ENCODE measurements at places on chromosomes 16 and 17.

- no peak for DNase-seq
Observed at GRCh38 chr17:7435676-7436555, 681 bp downstream of the TMEM102 start.

- peak; percentile 73 for DNase-seq
Observed at GRCh38 chr17:64146418-64147109, 16.6 kb upstream of the ERN1 start.

DNA sequence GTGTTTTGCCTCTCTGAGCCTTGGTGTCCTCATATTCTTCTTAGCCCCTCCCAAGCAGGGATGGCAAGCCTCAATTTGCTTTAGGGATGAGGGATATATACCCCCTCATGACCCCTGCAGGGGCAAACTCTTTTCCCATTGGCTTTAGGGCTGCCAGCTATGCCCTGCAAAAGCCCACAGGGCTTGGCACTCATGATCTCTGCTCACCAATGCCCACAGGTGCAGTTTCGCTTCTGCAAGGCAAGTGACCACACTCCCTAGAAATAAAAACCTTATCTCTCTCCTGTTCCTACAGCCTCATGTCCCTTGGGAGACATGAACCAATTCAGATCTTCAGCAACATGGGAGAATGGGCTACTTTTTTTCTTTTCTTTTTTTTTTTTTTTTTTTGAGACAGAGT lies 8.8 kb downstream of the BEAN1 start:
- no peak for DNase-seq

GRCh38 chr17:50642722-50643656 lies 8.3 kb downstream of the ABCC3 start:
- DNase-seq = no peak

GRCh38 chr17:2259769-2260536 lies 43.6 kb downstream of the SMG6 start:
- DNase-seq = peak; percentile 69

DNA sequence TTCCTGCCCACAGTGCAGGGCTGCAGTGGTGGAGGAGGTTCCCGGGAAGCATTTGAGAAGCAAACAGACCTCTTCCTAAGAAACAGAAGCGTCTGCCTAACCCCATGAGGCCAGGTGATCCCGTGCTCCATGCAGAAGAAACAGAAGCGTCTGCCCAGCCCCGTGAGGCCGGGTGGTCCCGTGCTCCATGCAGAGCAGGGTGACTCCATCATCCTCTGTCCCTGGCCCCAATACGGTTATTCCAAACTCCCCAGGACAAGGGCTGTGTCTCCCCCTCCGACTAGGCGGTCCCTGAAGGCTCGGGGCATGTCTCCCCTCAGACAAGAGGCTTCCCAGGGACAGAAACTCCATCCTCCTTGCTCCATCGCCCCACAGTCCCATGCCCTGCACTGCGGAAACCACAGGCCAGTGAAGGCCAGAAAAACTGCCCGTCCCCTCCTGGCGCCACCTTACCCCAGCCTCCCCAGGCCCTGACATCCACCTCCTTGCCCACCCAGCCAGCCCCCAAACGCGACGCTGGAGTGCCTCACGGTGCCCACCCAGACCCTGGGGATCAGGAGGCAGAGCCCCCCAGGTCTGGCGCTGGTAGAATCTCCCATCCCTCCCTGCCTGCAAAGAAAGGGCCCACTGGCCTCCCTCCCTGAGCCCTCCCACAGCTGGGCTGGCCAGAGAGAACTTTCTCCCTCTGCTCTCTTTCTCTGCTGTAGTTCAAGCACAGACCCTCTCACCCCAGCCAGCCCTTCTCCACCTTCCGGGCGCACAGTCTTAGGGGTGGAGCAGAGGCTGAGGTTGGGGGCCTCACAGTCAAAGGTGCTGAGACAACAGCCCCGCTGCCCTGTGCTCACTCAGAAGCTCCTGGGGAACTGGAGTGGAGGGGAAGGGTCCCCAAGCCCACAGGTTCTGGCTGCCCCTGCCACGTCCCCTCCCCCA lies 30.6 kb upstream of the KRT17 start:
- DNase-seq = no peak

DNA sequence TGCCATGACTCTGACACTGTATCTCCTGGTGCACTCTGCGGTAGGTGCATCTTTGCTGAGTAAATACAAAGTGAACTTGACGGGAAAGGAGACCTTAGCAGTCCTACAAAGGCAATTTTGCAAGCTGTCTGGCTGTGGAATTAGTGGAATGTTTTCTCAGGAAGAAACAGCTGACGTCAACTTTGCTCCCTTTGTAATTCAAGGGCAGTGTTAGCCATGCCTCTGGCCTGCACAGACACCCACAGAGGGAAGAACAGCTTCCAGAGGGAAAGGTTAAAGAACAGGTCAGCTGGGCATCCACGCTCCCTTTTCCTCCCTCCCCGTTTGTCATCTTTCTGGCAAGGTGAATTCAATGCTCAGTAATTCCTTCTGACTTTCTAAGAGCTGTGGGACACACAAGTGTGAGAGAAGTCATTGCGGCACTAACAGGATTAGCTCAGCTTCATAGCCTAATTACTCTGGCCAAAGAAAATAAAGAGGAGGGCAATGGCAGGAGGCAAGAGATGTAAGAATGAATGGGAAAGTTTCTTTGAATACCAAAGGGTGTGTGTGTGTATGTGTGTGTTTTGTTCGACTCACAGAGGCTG lies 476.9 kb upstream of the GOT2 start:
- peak; percentile 77 for DNase-seq

- DNase-seq = no peak
Observed at GRCh38 chr17:40522250-40522960, 21.0 kb upstream of the TNS4 start.

GRCh38 chr17:40460968-40461731 lies 17.9 kb downstream of the IGFBP4 start:
- peak; percentile 60 for DNase-seq

GRCh38 chr17:46872421-46872820 lies 21.0 kb downstream of the WNT9B start:
- no peak for DNase-seq

GRCh38 chr16:72493716-72494415 lies 321.9 kb upstream of the PMFBP1 start:
- peak; percentile 87 for DNase-seq

DNA sequence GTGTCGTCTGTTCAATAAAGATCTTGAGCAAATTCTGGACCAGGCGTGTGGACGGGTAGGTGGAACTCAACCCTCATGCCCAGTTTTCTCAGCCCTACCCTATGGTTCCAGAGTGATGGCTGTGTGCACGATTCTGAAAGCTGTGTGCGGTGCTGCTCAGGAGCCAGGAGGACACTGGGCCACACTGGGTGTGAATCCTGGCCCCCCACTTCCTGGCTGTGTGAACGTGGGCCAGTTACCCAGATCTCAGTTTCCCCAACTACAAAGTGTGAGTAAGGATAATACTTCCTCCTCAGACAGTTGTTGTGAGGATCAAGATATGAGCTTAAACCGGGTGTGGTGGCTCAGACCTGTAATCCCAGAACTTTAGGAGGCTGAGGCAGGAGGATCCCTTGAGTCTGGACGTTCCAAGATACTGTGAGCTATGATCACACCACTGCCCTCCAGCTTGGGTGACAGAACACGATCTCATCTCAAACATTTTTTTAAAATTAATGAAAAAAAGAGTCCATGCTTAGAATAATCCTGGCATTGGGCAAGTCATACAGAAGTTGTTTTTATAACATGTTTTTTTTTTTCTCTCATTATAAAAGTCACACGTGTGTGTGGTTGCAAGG lies 14.7 kb upstream of the MPRIP start:
- DNase-seq = no peak

DNA sequence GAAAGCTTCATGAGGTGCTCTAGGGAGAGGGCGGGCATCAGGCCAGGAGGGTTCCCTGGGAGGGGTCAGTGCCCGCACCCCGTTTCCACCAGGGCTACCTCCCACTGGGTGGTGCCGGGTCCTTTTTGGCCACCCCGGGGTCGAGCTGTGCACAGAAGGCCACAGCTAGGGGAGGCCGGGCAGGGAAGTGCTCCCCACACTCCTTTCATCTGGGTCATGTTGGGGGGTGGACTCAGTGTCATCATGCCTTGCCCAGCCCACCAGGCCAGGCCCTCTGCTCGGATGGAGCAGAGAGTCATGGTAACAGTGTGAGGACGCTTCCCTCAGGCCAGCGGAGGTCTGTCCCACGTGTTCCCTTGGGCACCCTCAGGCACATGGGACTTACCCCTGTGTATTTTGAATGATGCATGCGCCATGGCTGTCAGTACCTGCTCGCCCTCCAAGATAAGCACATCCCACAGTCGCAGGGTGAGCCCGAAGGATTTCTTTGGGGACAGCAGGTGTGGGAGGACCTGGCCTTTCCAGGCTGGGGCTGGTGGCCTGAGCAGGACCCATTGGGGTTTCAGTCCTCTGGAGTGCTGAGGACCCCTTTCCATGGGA lies 46.4 kb downstream of the TNFRSF13B start:
- DNase-seq = no peak

GRCh38 chr17:51642029-51642428 lies 381.7 kb downstream of the UTP18 start:
- no peak for DNase-seq
